Daoy (cell line): ENCODE measurements at places on chromosomes 12 and 14. TPM values are rescaled to one million over a fixed set of nuclear protein-coding genes. Genes with fewer than 3 reads are reported as not detected.

CNPY2 gene
- 136 and 177 TPM in 2 replicates for total RNA-seq

DNA sequence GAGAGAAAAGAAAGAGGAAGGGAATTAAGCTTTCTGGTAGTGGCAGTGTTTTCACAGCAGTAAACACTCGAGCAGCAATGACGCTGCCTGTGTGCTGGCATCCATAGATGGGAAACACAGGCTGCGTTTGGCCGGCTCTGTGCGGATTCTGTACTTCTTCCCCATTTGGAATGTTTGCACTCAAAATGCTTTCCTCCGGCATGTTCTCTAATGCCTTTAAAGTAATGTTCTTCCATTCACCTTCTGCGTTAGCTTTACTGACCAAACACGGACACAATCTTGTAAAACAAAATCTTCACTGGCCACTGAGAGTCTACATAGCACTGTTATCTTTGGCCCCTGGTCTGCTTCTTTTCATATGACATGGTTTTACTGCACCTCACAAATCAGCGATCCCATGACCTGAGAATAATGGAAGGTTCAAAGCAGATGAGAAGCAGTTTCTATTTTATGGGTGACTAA is 31.4 kb downstream of the DCP1B start:
- no peak for DNase-seq

- peak; percentile 53 for DNase-seq
Measured at GRCh38 chr14:100025111-100025510, 40.1 kb upstream of the EVL start.

GRCh38 chr14:95216008-95216407 is 58.7 kb upstream of the DICER1 start:
- no peak for DNase-seq

DNA sequence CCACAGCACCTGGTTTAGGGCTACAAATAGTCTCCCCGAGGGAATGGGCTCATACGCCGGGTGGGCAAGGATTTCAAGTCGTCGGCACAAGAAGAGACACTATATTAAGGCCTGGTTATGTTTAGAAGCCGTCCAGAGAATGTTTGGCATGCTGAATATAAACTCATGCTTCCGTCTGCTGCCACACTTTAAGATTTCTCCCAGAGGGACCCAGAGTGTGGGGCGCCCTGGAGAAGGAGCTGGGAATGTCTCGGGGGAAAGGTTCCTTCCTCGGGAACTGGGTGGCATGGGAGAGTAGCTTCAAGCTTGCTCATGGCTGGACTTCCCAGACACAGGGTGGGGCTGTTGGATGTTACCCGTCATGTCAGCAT is 295.7 kb downstream of the CACNA1C start:
- no peak for DNase-seq
